Activated CD8-positive, alpha-beta memory T cell treated with anti-CD3 and anti-CD28 coated beads, Interleukin-2, amount 50 U/mL, for 4 hours (primary cell): ENCODE measurements at places on chromosomes 7 and 10.

DNA sequence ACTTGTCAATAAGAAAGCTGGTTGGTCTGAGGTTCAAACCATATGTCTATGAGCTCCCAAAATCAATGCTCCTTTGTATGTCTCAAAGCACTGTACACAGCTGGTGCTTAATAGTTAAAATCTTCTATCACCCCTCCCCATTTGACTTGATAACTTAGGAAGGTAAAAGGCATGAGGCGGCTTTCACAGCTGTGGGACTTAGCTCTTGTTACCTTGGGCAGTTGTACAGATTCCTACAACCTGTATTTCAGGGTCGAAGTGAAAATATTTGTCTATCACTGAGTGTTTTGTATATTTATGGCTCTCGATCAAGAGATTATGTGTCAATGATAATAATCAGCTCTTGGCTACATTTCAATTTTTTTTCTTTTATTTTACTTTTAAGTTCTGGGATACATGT lies 992 bp upstream of the KIFBP start:
- no peak for DNase-seq

DNA sequence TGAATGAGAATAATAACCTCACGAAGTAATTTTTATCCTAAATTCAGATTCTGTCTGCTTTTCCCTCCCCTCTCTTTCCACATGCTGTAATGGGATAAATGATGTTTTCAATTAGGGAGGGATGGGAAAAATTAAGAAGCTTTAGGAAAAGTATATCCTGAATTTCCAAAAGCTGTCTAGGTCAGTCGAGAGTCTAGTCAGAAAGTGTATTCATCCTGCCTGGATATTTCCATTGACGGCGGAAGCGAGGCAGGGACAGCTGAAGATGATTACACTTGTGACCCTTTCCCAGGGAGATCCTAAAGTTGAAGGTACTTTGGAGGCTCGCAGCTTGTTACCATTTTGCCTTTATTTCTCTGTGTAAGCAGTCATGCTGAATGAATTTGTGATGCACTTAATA lies 204.1 kb downstream of the ZNF365 start:
- DNase-seq, result no peak

- no peak for DNase-seq
Measured at GRCh38 chr10:23204773-23205172, 12.7 kb downstream of the PTF1A start.

GRCh38 chr10:122835908-122836307 lies 9.7 kb downstream of the CUZD1 start:
- no peak for DNase-seq

- no peak for DNase-seq
Measured at GRCh38 chr10:21296575-21297355, 228.7 kb downstream of the SKIDA1 start.

GRCh38 chr7:469563-469961 lies 50.1 kb downstream of the PDGFA start:
- DNase-seq, result peak; percentile 2
